ENCODE measurements at places on chromosomes 16 and 17.

DNA sequence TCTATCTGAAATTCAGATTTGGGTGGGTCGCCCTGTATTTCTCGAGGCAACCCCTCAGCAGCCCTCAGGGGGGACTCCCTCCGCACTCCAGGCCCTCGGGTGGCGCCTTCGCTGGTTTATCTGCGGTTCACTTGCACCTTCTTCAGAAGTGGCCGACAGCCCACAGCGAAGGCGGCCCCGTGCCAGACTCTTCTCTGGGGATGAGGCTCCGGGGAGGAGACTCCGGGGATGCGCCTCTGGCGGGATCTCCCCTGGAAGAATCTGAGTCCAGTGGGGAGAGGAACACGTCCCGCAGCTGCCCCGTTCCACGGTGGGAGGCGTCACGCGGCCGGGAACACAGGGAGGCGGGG is 63.9 kb upstream of the DNAJA2 start:
- DNase-seq = no peak

DNA sequence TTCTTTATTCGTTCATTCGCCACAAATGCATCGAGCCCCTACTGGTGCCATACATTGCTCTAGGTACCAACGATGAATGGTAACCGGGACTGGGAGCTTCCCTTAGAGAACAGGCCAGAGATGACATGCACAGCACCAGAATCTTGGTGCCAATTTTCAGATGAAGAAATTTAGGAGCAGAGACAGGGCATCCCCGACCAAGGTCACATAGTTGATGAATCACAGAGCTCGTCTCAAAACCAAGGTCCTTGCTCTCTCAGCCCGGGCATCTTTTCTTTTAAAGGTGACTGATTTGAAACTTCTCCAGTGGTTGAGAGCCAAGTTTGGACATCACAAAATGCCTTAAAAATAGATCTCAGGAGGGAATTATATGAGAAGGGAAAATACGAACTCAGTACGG is 73.2 kb upstream of the C16orf82 start:
- no peak for DNase-seq

GRCh38 chr16:1097800-1098199 is 1.8 kb upstream of the C1QTNF8 start:
- no peak for DNase-seq

DNA sequence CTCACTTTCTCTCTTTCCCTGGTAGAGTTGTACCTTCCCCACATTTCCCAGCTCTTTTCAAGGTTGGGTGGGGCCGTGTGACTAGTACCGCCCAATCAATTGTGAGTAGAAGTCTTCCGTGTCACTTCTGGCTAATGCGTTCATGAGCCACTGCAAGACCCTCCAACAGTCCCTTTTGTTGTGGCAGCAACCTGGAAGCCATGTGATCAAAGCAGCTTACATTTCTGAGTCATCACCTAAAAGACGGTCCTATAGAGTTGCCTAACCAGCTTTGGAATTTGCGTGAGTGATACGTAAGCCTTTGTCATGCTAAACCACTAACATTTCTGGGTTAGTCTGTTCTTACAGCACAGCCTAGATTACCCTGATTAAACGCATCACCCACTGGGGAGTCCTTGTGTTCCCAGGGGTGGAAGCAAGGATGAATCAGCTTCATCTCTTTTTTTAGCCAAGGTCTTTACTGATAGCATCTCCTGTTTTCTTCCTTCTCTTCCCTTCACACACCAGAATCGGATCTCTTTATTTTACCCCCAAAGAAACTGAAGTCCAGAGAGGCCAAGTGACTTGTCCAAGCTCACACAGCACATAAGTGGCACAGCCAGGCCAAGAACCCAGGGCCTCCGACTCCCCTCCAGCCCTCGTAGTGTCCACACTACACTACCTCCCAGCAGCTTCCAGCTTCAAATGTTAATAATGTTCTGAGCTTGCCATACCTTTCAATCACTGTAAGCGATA is 366.3 kb upstream of the XYLT1 start:
- DNase-seq = no peak

Measured in SHP77 (cell line).